ENCODE measurements at places on chromosomes 4 and X.

- DNase-seq = peak; percentile 67
Observed at GRCh38 chrX:39859991-39860861, 237.5 kb downstream of the BCOR start.

DNA sequence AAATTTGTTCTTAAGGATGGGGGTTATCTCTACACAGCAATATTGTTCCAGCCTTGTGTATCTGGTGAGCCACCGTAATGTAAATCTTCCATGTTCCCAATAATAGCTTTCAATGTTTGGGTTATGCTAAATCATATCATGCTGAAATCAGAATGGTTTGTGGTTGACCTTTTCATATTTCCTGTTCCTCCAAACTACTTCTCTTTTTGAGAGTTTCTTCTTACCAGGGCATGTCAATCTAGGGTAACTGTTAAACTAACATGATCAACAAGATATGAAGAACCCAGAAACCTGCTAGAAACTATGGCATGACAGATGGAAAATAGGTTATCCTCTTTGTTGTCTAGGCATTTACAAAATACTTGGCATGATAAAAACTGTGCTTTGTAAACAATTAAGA is 22.0 kb downstream of the TNMD start:
- DNase-seq = no peak

DNA sequence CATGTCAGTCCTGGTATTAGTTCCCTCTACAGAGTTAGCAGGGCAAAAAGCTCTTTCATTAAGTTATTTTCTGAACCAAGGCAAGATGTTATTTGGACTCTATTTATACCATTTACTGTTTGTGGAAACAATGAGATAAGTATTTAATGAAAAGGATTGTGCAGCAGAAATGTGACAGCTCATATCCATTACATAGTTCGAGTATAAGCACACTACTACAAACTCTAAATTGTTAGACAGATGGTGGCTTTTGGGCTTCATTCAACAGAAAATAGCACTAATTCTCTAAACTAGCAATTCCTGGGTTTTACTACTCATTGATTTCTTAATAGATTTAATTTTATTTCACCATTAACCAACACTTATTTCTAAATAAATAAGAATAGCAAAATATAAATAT is 95.2 kb upstream of the ANK2 start:
- no peak for DNase-seq

DNA sequence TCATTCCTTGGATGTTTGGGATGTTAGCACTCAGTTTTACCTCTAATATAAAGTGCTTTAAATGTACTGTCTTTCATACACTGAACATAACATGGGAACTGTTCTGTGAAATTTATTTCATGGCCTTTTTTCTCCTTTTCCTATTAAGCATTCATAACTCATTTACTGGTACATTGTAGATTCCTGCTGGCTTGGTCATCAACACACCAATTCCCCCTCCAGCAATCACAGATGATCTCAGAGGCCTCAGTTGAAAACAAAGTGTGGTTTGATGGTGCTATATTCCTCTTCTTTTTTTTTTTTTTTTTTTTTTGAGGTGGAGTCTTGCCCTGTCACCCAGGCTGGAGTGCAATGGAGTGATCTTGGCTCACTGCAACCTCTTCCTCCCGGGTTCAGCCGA is 61.9 kb upstream of the FAM47B start:
- DNase-seq = peak; percentile 66
